Stomach (tissue), 19 donors: ENCODE measurements at places on chromosomes 4 and X. TPM values are rescaled to one million over a fixed set of nuclear protein-coding genes. Genes with fewer than 3 reads are reported as not detected.

DNA sequence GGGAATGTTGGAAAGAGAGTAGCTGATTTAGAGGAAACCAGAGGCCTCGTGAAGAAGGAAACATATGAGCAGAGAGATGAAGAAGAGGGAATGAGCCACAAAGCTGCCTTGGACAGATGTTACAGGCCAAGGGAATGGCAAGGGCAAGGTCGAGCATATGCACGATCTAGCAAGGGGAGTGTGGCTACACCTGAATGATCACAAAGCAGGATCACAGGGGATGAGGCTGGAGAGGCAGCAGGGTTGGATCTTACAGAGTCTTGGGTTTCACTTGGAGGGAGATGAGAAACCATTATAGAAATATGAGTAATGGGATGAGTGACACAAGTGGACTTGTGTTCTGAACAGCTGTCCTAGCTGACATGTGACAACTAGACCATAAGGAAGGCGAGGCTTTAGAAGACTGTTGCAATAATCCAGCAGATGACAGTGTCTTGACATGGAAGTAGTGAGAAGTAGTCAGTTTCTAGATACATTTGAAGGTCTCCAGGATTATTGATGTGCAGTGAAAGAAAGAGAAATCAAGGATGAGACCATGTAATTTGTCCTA is 58.7 kb downstream of the RASGEF1B start:
- H3K27ac ChIP-seq, result no peak overlapping the region
- no peaks in the 10 kb centered on the region for H3K4me1 ChIP-seq
- no peak overlapping the region for H3K4me3 ChIP-seq
- no peaks in the 10 kb centered on the region for H3K27me3 ChIP-seq

DNA sequence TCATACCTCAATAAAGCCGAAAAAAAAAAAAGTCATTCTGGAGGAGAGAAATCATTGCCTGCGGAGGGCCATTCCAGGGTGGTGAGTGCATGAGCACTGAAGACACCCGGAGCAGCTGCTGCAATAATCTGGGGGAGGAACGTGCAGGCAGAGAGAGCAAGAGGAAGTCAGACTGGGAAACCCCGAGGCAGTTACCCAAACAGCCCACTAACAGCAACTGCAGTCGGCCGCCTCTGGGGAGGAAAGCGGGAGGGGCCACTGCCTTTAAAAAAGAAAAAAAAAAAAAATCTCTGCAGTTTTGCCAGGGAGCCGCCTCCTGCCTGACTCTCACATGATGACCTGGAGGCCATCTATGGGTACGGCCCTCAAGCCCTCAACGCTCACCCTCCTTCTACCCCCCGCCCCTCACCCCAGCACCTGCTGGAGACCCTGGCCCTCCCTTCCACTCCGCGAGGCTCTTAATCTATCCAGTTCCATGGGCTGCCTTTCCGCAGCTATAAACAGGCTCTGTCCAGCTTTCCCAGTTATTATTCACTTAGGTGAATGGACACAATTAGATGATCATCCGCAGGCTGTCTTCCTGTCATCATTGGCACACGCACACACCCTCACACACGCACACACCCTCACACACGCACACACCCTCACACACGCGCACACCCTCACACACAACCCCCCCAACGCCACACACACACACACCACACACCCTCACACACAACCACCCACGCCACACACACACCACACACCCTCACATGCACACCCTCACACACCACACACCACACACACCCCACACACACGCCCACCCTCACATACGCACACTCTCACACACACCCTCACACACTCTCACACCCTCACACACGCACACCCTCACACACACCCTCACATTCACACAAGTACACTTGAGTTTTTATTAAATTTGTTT is 3.4 kb upstream of the AVPR2 start:
- H3K4me3 ChIP-seq, result no peak overlapping the region
- no peaks in the 10 kb centered on the region for H3K36me3 ChIP-seq
- no peaks in the 10 kb centered on the region for H3K27me3 ChIP-seq
- DNase-seq, result peak; percentile 30

DNA sequence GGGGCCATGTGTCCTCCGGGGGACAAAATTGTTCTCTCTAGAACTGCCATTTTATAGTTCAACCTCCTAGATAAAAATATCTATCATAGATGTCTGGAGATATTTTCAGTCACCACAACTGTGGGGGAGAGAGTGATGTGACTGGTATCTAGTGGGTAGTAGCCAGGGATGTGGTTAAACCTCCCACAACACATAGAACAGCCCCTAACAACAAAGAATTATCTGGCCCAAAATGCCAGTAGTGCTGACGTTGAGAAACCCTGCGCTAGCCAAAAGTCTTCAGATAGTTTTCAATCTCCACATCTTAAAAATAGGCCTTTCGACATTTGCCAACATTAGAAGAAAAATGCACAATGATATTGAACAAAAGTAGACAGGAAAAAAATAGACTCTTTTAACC is 19.0 kb upstream of the SUPT20HL2 start:
- no peaks in the 10 kb centered on the region for H3K36me3 ChIP-seq
- H3K4me1 ChIP-seq, result no peaks in the 10 kb centered on the region
- DNase-seq, result no peak
- no peak overlapping the region for H3K4me3 ChIP-seq
- H3K27me3 ChIP-seq, result no peaks in the 10 kb centered on the region

DNA sequence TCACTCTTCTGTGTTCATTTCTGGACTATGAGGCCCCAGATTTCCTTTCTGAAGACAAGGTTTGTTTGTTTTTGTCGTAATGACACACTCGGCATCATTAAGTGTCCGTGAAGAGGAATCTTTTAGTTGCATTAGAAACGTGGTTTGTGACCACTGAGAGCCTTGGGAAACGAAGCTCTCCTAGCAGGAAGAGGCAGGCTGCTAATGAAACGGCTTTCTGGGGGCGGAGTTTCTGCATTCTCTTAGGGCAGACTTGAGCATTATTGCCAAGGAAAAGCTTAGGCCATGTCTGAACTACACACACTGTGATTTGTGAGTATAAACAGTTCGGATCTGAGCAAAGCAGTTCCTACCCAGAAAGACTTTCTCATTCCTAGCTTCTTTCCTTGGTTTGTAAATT is 64.0 kb downstream of the SOX3 start:
- peaks cover 12% of the 10 kb centered on the region for H3K27me3 ChIP-seq
- no peak overlapping the region for H3K27ac ChIP-seq
- no peak overlapping the region for H3K4me3 ChIP-seq
- peaks cover 9% of the 10 kb centered on the region for H3K4me1 ChIP-seq

DNA sequence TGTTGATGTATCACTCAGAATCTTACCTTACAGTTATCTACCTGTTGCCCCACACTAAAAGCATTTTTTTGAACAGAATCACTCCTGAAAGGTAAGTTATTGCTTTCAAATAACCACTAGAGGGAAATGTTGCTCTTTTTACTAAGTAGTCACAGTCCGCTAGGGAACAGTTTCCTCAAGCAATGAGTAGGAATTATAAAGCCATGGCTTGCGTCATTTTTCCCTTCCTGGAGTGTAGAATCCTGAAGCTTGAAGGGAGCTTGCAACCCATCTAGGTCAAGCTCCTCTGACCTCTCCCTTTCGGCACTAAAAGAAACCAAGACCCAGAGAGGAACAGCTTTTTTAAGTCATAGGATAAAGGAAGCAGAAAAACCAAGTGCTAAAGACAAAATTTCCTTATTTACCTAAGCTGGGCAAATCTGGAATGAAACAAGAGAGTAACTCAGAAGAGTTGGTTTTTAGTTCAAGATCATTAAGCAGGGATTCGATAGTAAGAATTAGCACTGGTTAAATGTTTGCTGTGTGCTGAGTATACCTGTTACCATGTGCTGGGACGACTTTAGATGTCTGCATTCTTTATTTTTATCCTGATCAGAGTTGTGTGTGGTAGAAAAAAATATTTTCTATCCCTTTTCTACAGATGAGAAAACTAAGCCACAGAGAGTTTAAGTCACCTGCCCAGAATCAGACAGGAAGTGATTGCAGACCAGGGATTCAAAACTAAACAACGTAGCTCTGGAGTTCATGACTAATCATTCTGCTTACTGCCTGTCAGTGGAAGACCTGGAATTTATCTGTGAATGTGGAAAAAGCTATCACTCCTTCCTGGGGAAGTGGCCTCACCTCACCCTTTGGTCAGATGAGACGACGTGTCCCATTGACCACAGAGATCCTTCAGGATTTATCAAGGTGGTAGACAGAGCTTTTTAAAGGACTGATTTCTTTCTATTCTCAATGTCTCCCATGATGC is 631.5 kb downstream of the RAB28 start:
- no peak overlapping the region for H3K27ac ChIP-seq
- DNase-seq, result peak; percentile 84
- no peak overlapping the region for H3K4me3 ChIP-seq

The TMPRSS11D gene
- total RNA-seq, result not detected

DNA sequence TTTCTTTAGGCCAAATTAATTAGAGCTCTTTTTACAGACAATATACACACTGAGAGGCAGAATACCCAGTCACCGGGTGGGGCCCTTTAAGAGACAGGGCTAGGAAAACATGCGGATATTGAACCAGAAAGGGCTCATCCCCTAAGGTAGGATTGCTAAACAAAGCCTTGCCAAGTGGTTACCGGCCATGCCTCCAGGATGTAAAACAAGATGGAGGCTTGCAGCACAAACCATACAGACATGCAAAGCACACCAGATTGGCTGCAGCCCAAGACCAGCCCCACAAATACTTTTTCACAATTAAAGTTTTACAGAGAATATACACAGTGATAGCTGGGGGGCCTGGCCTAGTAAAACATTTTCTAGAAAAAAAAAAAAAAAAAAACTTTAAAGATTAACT is 210.0 kb downstream of the KLHL4 start:
- no peak overlapping the region for H3K4me3 ChIP-seq
- no peaks in the 10 kb centered on the region for H3K27me3 ChIP-seq
- H3K36me3 ChIP-seq, result no peaks in the 10 kb centered on the region
- H3K4me1 ChIP-seq, result no peaks in the 10 kb centered on the region

DNA sequence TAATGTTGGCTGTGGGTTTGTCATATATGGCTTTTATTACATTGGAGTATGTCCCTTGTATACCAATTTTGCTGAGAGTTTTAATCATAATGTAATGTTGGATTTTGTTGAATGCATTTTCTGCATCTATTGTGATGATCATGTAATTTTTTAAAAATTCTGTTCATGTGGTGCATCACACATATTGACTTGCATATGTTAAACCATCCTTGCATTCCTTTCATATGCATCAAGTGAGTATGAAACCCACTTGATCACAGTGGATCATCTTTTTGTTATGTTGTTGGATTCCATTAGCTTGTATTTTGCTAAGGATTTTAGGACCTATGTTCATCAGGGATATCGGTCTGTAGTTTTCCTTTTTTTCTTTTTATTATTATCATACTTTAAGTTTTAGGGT is 12.1 kb downstream of the HEPH start:
- no peak overlapping the region for H3K27ac ChIP-seq
- H3K36me3 ChIP-seq, result no peaks in the 10 kb centered on the region
- H3K4me1 ChIP-seq, result no peaks in the 10 kb centered on the region
- DNase-seq, result no peak
- no peaks in the 10 kb centered on the region for H3K27me3 ChIP-seq

The KIT gene
- 21.6 TPM for total RNA-seq

The FRMD7 gene
- total RNA-seq, result not detected

- no peak overlapping the region for H3K4me3 ChIP-seq
- H3K36me3 ChIP-seq, result no peaks in the 10 kb centered on the region
- H3K27me3 ChIP-seq, result no peaks in the 10 kb centered on the region
- peaks cover 6% of the 10 kb centered on the region for H3K4me1 ChIP-seq
- DNase-seq, result no peak
Measured at GRCh38 chr4:20318001-20318908, 66.5 kb downstream of the SLIT2 start.

DNA sequence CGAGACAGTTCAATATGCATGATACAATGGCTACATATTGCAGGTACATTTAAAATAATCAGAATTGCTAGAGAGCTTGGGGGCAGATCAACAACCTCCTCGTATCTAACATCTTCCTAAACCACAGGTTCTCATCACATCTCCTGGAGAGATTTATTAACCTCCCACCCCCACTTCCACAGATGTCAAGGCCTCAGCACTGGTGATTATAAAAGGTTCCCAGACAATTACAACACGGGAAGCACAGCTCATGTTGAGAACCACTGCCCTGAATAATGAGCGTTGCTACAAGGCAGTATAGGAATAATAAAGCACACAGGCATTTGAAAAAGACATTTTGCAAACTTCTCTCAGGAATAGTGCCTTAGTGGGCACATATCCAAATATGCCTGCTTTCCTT is 42.8 kb downstream of the ELOVL6 start:
- H3K36me3 ChIP-seq, result no peaks in the 10 kb centered on the region
- no peak overlapping the region for H3K4me3 ChIP-seq
- peaks cover 6% of the 10 kb centered on the region for H3K4me1 ChIP-seq

The RPS6KA3 gene
- 33.2 TPM for total RNA-seq

DNA sequence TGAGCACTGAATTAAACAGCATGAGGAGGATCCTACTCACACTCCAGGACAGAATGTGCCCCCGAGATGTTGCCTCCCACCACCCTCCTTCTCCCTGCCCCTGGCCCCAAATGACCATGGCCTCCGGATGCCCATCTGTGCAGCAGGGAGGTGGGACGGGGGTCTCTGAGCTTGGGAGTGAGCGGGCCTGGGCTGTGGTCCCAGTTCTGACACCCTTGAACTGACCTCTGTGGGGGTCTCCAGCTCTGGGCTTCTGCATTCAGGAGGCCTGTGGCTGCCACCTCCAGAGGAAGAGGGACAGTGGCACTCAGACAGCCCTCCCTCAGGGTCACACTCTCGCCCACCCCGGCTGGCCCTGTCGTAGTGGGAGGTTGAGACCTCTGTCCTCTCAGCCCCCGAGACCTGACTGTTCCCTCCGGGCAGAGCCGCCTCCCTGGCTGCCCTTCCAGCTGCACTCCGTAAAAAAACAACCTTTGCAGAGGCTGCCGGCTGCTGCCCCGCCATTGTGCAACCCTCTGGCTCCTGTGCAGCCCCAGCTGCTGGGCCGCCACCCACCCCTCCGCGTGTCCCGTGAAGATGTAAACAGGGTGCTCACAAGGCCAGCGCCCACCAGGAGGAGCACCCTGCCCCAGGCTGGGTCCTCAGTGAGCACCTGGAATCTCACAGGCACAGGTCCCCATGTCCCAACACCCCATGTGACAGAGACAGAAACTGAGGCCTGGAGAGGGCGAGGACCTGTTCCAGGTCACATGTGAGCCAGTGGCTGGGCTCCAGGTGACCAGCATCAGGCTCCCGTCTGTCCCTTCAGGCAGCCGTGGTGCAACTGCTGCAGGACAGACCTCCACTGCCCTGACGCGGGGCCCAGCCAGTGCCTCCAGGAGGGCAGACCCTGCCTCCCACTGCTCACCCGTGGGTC is 39.6 kb downstream of the HTRA3 start:
- H3K27me3 ChIP-seq, result peaks cover 22% of the 10 kb centered on the region
- DNase-seq, result peak; percentile 30
- H3K4me3 ChIP-seq, result no peak overlapping the region
- peaks cover 4% of the 10 kb centered on the region for H3K4me1 ChIP-seq
- peak overlapping the region; percentile 38 for H3K27ac ChIP-seq

The FHDC1 gene
- total RNA-seq, result 13.4 TPM

The HSFX2 gene
- total RNA-seq, result 0.55 TPM

The EGFL6 gene
- total RNA-seq, result not detected
